ENCODE measurements at places on chromosomes 12 and 14. TPM values are rescaled to one million over a fixed set of nuclear protein-coding genes. Genes with fewer than 3 reads are reported as not detected.

DNA sequence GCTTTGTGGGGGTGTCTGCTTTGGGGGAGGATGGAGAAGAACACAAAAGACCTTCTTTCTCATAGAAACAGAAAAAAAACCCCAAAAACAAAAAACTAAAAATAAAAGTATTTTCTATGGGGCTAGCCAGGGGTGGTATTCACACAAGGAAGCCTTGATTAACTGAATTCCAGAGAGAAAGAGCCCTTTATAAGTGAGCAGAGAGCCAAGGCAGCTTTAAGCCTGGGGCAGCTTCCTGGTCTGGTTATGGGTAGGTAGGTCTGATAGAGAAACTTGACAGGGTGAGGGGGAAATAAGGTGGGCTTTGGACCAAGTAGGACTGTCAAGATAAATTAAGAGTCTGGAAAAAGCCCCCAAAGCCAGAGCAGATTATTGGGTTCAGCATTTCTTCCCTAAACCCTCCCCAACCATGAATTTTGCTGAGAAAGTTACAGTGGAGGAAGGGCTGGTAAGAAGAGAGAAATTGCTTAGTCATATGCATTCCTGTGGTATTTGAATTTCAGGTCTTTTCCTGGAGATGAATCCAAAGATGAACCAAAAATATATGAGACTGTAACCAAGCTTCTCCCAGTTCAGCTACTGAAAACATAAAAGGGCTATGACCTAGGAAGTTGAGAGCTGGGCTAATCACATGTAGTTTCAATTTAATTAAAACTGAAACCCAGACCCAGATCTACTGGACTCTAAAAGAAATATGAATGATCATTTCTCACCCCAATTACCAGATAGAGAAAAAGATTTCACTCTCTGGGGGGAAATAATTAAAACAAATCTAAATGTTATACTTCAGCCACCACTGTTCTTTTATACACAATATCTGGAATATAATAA, 144.8 kb downstream of the TBC1D30 start:
- DNase-seq = no peak

DNA sequence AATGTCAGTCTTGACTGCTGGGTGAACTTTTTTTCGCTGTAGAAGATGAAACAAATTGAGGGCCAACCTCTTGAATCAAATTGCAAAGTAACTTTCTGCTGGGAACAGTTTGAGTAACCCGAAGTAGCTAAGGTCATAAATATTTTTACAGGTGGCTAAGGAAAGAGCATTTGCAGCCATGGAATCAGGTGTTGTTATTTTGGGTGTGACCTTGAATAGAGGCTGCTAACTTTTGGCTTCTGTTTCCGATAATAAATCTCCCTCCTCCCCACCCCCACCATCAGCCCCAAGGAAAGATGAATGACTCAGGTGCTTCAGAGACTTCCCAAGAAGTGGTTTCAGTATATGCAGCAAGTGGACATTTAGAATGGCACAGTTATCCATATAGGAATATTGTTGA, 571.7 kb downstream of the DIO2 start:
- no peak for DNase-seq

Gene STYK1
- not detected for total RNA-seq

Gene LMNTD1
- total RNA-seq = not detected

Gene KRT8
- 39.2 TPM for total RNA-seq

Measured in MG63 (cell line).